ENCODE measurements at places on chromosomes 7 and 10.

- DNase-seq: no peak
Measured at GRCh38 chr10:131160219-131160875, 151.2 kb downstream of the TCERG1L start.

GRCh38 chr7:44376429-44377133 is 51.2 kb upstream of the CAMK2B start:
- no peak for DNase-seq

- DNase-seq: no peak
Measured at GRCh38 chr10:33216661-33217427, 117.6 kb downstream of the NRP1 start.

- no peak for DNase-seq
Measured at GRCh38 chr7:64308016-64308270, 5.8 kb upstream of the ZNF736 start.

GRCh38 chr10:36475746-36476145 is 649.7 kb upstream of the ANKRD30A start:
- no peak for DNase-seq

Measured in GM23338 (cell line).